ENCODE measurements at places on chromosomes 13 and 19.

GRCh38 chr13:63124863-63125262, 1709.2 kb upstream of the PCDH20 start:
- no peak for DNase-seq

DNA sequence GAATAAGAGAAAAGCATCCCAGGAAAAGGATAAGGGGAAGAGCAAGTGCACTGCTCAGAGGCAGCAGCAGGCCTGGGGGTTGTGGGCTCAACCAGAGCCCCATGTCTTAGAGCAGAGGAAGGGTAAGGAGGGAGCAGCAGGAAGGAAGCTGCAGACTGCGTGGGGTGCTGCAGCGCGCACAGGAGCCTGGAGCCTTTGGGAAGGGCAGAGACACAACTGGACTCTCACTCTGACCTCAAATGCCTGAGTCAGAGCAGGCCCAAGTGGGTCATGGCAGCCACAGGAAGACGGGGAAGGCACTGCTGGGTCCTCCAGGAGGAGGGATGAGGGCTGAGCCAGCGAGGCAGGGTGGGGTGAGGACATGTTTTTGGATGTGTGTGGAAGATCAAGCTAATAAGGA, 31.6 kb downstream of the SIGLEC7 start:
- DNase-seq, result no peak

DNA sequence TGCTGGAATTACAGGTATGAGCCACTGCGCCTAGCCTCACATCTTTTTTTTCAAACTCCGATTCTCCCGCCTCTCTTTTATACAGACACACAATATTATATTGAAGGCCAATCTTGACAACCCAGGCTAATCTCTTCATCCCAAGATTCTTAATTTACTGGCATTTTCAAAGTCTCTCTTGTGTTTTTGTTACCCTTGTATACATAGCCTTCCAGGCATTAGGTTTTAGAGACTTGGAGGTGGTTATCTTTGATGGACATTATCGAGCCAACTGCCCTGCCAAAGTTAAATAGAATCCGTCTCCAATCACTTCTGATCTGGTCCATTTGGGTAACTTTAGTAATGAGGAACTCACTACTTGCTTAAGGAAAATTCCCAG, 14.4 kb upstream of the CYP2A7 start:
- no peak for DNase-seq

DNA sequence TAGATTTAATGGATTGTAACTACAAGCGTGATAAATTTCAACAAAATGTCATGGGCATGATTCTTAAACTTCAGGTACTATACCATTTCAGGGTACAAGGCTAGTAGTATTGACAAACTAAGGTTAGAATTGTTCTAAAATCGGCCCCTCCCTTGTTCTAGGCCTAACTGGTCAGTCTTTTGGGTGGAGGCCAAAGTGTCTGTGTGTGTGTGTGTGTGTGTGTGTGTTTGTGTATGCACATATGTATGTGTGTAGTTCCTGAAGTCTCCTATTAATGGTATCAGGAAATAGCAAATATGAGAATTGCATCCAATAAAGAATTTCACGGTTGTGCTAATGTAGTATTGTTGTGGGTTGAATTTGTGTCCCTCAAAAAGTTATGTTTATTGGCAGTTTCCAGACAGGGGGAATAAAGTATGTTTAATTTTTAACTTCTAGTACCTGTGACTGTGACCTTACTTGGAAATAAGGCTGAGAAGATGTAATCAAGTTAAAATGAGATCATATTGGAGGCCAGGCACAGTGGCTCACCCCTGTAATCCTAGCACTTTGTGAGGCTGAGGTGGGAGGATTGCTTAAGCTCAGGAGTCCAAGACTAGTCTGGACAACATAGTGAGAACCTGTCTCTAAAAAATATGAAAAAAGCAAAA, 119.2 kb downstream of the KLF5 start:
- DNase-seq, result no peak

DNA sequence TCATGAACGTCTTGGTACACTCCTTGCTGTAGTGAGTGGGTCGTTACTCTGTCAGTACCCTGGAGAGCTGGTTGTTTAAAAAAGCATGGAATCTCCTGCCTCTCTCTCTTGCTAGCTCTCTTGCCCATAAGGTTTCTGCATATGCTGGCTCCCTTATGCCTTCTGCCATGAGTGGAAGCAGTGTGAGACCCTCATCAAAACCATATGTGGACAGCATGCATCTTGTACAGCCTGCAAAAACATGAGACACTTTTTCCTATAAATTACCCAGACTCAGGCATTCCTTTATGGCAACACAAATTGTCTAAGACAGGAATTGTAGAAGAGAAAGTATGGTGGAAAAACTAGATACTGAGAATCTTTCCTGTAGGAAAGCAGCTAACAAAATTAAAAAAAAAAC, 516.3 kb downstream of the SLITRK6 start:
- no peak for DNase-seq

GRCh38 chr19:38012944-38013343, 105.9 kb downstream of the SIPA1L3 start:
- no peak for DNase-seq
